ENCODE measurements at places on chromosomes 2 and 18.

DNA sequence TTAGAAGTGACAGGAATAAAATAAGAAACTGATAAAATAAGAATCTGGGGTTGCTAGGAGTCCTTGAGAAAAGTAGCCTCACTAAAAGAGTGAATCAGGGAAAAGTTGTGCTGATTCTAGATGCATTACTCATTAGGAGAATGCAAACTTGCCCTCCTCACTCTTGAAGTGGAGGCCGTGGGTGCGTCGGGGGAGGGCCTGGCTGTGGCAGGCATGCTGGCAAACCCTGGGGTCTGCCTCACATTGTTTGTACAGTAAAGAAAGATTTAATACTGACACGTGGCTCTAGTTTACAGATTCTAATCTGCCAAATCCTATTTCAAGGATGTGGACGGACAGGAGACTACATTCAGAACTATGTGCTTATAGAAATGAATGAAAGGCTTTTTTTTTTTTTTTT, 41.9 kb downstream of the TANC1 start:
- DNase-seq, result peak; percentile 10

DNA sequence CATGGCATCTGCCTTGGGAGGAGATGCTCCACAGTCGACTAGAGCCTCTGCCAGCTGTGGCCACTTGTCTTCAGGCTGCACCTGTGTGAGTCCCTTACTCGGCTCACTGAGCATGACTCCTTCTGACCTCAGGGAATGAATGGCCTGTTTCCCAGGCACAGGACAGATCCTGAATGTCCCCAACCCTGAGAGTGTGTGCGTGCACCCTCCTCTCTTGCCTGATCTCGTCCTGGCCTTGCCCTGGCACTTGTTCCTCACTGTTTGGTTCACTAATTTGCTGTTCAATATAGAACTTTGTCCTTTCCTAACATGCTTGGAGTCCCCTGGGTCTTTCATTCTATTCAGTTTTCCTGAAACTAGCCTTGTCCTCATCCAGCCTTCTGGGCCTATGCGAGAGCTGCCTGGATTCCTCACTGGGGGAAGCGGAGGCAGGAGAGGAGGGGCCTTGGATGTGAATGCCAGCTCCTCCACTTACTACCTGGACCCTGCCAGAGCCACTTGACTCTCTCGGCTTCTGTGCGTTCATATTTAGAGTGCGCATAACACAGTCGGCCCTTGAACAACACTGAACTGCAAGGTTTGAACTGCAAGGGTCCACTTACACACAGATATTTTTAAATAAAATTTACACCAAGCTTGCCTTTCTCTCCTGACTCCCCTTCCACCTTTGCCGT, 184.8 kb downstream of the ACKR3 start:
- DNase-seq, result no peak

- DNase-seq, result no peak
Observed at GRCh38 chr2:167862296-167862695, 385.1 kb downstream of the STK39 start.

DNA sequence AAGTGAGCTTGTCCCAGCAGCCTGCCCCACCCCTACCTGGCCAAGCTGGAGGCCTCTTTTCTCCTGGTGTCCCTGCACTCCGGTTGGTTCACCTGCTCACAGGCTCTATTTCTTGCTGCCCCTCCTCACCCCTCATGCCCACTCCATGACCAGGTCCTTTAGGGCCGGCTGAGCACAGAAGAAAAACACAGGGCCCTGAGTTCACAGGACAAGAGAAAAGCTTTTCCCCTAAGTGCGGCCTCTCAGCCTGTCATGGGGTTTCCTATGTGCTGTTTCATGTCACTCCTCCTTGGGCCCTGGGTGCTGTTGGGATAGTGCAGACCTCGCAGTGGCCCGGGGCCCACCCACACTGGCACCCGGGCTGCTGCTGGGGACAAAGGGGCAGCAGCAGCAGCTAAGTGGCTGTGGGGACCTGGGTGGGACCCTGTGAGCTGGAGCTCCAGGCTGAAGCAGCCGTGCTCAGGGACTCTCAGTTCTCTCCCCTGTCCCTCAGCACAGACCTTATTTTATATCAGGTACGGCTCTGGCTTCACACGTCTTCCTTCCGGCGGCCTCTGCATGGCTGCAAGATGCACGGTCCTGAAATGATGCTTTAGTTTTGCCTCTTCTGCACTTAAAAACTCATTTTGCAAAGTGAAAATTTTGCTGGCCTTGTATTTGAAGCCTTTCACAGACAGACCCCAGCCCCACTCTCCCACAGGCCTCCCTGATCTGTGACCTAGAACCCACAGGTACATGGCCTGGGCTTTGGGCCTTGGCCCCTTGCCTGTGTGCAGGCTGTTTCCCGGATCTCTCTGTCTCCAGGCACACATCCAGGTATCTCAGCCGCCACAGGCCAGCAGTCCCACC, 71.8 kb downstream of the SH3RF3 start:
- DNase-seq, result no peak

GRCh38 chr2:43221124-43221762, 5.2 kb downstream of the ZFP36L2 start:
- peak; percentile 49 for DNase-seq

- no peak for DNase-seq
Observed at GRCh38 chr2:68018727-68019126, 44.1 kb downstream of the C1D start.

GRCh38 chr2:100535855-100536254, 26.9 kb upstream of the PDCL3 start:
- DNase-seq, result no peak

All from ACHN (cell line).